ENCODE measurements at places on chromosomes 6 and 20.
A peak's percentile ranks its signal among the peaks of the same experiment; 100 is the strongest.

GRCh38 chr6:109625199-109625598 lies 65.8 kb downstream of the AK9 start:
- DNase-seq = no peak

GRCh38 chr20:45924391-45925261 lies 9.9 kb upstream of the PCIF1 start:
- DNase-seq = no peak

DNA sequence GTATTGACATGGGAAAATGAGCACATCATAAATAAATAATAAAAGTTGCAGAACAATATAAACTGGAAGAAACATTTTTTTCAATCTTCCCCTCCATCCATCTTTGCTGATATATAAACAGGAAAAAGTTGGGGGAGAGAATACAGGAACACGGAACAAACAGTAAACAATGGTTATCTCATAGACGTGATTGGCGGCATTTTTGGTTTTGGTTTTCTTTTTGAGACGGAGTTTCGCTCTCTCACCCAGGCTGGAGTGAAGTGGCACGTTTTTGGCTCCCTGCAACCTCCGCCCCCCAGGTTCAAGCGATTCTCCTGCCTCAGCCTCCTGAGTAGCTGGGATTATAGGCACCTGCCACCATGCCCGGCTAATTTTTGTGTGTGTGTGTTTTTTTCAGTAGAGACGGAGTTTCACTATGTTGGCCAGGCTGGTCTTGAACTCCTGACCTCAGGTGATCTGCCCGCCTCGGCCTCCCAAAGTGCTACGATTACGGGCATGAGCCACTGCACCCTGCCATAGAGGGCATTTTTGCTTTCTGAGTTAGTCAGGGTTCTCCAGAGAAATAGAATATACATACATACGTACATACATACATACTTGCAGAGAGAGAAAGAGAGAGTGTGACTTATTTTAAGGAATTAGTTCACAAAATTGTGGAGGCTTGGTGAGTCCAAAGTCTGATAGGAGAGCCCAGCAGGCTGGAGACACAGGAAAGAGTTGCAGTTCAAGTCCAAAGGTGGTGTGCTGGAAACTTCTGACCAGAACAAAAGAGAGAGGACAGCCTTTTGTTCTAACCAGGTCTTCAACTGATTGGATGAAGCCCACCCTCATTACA lies 22.6 kb downstream of the GNL1 start:
- DNase-seq = no peak

DNA sequence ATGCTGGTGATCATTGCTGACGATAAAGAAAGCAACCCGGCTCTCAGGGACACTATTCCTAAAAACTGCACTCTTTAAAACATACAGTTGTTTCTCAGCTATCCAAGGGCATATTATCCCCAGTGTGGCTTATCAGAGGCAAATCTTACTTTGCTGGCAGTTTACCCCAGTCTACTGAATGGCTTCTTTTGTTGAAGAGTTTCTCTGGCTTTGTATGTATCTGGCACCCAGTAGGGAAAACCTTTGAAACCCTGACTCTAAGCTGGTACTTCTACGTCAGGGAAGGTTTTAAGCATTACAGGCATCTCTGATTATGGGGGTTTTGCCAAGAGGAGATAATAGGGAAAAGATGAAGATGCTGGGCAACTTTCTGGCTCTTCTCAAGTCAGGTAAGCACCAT lies 637.6 kb upstream of the CHD6 start:
- no peak for DNase-seq

DNA sequence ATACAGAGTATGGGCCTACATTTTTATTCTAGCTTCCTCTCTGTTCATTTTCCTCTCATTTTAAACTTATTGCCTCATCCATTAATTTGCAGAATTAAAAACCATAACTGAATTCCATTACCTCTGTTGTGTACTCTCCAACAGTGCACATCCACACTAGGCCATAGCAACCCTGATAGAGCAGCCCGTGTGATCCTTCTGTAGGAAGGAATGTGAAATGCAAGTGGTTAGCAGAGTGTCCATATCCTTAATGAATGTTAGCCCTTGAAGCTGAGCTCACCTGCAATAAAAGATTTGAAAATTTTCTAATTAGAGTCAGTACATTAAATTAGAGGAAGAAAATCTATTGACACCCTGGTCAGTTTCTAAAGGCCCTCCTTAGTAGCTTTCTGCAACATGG lies 6.5 kb upstream of the GRIK2 start:
- no peak for DNase-seq

DNA sequence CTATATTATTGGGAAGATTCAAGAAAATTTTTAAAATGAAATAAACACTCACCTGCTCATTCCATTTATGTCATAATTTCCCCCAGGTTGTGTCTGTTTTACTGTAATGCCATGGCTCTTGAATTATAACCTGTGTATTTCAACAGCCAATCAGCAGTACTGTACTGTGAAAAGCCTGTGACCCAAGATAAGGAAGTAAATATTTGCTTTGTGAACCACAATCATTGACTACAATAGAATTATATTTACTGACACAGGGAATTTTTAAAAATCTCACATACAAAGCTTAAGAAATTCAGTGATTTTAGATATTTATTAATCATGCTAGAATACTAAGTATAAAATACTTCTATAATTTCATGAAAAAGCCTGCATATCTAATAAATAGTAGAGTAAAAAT lies 6.0 kb downstream of the RGS17 start:
- DNase-seq = peak; percentile 47

GRCh38 chr6:167797476-167798265 lies 29.0 kb upstream of the AFDN start:
- DNase-seq = no peak

GRCh38 chr6:91132461-91132860 lies 545.6 kb upstream of the MAP3K7 start:
- no peak for DNase-seq

DNA sequence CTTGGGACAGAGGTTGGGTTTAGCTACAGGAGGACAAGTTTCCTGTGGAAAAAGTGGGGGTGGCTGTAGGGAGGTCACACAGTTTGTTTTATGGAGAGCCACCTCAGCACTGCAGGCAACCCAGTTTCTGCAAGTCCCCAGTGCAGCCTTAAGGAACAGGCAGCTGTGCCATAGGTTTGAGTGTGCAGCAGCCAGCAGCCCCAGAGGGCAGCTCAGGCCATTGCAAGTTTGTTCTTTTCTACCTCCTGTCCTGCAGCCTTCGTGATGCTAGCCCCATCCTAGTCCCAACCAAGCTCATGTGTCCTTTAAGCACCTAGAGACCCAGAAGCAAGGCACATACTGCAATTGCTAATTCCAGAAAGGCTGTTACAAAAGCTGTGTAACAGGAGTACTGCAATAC lies 58.8 kb downstream of the ZBTB9 start:
- no peak for DNase-seq

DNA sequence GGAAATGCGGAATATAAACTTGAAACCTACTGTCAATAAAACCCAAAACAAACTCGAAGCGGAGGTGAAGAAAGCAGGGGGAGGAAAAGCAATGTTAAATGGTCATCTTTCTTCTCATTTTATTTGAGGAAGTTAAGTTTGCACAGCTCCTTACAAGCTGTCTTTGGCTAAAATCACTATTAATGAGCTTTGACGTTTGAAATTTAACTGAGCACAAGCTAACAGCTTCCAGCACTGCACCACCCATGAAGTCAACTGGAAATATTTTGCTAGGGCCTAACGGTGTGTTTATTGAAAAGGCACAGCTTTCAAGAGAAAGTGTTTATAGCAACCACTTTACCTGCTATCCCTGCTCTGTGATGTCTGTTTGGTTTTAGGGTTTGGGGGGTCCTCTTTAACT lies 103.8 kb downstream of the PKHD1 start:
- no peak for DNase-seq

GRCh38 chr20:17808357-17808756 lies 108.6 kb downstream of the BANF2 start:
- no peak for DNase-seq

DNA sequence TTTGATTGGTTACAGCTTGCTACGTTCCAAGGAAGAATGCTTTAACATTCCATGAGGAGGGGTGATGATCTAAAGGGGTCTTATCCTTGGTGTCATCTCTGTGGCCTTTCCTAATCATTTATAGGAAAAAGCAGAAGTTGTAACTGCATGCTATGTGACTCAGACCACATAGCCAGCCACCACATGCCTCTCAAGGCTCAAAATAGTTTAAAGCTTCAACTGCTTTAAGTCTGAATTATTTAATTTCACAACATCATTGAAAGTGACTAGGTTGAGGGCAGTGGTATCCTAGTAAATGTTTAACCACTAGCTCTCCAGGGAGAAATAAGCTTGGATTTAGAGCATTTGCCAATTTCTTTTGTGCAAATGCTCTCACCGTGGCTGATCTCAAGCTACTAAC lies 29.7 kb downstream of the MC3R start:
- no peak for DNase-seq

DNA sequence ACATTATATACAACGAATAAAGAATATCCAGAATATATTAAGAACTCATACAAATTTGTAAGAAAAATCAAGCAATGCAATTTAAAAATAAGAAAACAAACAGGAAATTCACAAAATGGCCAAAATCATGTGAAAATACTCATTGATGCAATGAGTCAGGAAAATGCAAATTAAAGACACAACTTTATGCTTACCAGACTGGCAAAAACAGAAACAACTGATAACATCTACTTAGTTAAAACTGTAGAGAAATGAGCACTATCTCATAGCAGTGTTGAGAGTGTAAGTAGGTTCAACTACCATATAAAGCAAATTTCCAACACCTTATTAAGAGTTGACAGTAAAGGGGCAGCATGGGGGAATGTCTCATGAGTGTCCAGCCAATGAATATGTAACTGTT lies 62.3 kb downstream of the SYCP2 start:
- no peak for DNase-seq

DNA sequence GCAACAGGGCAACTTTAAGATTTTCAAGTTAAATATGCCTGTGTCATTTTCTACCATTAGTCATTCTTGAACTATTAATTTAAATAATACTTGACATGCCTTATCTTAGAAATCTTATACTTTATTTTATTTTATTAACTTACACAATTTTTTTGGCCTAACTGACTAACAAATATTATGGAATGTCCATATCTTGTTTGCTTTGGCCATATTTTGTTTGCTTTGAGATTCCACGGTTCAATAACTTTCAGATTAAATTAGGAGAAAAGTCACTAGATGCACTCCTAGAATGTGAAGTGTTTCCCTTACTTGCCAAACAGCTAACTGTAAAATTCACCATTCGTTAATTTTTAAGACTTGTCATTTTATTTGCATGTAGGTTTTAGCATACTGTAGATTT lies 684.0 kb upstream of the MANEA start:
- DNase-seq = no peak

DNA sequence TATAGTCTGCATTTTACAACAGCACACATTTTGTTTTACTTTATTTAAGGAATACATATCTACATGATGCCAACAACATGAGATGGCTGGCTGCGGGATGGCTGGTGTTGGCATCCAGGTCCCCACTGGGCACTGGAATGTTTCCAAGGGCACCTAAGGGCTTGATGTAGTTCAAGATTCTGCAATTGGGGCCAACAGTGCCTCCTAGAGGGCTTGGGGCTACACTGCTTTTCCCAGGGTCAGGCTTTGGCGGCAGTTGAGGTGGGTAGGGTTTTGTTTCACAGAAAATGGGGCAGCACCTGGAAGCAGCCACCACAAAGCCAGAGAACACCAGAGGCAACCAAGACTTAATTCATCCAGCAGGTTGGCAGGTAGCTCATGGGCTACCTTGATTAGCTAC lies 202.2 kb upstream of the PRND start:
- no peak for DNase-seq

GRCh38 chr6:36431197-36431596 lies 11.5 kb downstream of the PXT1 start:
- no peak for DNase-seq
